ENCODE measurements at places on chromosomes 16 and 17.

DNA sequence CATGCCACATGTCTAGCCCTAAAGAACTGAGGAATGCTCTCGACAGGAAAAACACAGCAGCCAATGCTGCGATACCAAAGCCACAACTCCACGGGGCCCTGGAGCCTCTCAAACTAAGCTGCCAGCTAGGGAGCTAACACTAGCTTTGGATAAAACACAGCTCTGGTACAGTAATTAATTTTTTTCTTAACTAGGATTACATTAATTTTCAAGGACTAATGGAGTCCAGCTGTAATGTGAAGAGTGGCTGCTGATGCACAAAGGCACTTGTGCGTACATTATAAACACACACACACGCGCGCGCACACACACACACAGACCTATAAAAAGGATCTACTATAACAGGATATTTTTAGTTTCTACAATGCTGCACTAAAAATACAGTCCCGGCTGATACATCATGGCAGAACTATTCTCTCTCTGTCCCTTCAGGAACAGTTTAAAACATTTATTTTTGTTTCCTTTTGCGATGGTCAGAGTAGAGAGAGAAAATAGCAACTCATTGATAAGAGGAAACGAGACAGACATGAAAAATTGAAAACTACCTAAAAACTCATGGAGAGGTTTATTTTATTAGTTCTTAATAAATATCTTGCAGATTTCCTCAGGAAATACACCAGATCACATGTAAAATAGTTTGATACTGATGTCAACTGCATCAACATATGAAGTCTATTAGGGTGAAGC, 88.5 kb downstream of the SMG6 start:
- peak; percentile 40 for DNase-seq

DNA sequence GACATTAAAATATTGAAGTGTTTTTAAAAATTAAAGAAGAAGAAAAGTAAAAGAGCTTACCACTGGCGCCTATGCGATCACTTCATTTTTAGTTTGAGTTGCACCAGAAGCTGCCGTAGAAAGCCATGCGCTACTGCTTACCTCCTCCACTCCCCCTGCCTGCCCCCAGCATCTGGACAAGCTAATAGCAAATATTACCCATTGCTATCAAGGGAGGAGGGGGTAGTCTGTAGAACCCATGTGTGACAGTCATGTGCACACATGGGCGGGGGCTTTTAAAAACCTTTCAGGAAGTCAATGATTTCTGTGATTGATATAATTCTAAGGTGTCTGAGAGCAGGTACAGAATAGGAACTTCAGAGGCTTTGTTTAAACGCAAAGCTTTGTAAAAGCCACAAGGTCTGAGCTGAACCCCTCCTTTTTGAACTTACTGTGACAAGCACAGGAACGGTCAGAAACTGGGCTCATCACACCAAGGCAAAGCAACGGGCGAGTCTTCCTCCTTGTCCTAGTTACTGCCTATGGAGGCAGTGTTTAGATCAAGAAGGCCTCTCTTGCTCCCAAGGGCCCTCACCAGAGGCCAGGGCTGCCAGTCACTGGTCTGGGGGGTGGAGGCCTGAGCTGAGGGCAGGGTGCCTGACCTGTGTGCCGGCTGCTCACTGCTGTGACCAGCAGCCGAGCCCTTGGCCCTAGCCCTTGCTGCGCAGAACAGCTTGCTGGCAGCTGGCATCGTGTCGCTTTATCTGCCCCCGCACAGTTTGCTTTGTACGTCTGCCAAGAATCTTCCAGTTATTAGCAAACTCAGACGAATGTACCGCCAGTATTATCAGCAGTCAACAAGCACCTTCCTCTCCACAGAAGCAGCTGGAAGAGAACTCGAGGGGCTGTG, 15.0 kb downstream of the GINS2 start:
- DNase-seq, result peak; percentile 95

DNA sequence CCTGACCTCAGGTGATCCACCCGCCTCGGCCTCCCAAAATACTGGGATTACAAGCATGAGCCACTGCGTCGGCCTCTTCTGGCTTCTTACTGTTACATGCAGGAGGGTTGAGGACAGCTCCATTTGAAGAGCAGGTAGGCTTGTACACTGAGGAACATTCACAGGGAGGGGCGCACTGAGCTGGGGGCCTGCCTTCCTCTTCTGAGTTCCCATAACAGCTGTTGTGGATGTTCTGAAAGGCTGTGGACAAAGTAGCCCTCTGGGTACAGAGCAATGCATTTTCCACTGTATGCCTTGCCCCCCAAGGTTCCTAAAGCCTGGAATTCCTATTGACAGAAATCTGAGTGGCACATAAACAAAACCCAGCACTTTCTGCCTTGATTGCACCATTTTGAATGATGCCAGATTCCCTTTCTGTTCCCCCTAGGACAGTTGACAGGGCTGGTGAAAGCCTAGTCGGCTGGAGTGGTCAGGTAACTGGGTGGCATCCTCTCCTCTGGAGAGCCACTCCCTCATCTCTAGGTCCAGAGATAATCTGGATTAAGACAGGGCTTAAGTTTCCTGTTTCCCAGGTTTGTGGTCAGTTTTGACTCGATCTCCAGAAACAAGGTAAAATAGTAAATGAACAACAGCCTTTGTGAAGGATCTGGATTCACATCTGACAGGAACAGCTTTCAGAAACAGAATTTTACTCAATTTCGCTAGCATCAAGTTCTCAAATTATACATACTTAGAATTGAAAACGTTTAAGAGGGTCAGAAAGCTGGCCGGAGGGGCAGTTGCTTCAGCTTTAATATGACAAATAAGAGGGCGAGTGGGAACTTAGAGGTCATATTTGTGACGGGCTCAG, 1.3 kb upstream of the CDK5R1 start:
- DNase-seq, result no peak

DNA sequence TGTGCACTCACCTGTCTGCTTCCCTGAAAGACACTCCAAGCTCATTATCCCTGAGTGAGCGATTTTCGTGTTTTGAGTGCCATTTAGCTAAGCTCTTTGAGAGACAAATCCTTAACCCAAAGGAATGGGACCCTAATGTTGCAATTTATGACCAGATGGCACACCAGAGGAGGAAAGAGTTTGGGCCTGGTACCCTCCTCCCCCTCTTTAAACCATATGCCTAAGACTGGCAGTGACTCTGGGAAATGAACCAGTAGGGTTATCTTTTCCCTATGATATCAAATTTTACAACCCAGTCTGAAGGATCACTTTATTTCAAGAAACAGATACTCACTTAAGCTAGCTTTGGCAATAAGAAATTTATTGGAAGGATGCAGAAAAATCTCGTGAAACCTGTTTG, 550.4 kb downstream of the TOX3 start:
- no peak for DNase-seq

GRCh38 chr17:50517504-50518383, 9.5 kb downstream of the MYCBPAP start:
- no peak for DNase-seq

DNA sequence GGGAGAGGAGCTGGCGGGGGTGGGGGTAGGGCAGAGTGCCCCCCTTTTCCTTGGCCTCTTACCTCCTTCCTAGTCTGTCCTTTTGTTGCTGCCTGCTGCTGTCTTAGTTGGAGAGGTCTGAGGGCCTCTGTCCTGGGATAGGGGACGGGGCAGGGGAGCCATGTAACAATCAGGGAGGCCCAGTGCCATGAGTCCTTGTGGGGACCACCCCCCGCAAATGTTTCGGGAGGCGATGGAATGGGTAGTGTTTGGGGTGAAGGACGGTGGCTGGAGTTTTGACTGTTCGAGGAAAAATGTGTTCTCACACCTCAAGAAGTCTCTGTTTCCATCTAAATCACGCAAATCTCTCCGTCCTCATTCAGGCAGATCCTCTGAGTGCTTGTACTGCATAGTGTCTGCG, 99.0 kb downstream of the OR1D5 start:
- no peak for DNase-seq

GRCh38 chr17:8994319-8994718, 27.0 kb upstream of the NTN1 start:
- DNase-seq, result peak; percentile 19

DNA sequence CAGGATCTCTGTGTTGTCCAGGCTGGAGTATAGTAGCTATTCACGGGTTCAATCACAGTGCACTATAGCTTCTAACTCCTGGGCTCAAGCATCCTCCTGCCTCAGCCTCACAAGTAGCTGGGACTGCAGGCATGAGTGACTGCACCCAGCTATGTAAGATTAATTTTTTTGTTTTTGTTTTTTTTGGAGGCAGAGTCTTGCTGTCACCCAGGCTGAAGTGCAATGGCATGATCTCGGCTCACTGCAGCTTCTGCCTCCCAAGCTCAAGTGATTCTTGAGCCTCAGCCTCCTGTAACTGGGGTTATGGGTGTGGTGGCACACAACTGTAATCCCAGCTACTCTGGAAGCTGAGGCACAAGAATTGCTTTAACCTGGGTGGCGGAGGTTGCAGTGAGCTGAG, 15.8 kb downstream of the PPM1D start:
- DNase-seq, result no peak

DNA sequence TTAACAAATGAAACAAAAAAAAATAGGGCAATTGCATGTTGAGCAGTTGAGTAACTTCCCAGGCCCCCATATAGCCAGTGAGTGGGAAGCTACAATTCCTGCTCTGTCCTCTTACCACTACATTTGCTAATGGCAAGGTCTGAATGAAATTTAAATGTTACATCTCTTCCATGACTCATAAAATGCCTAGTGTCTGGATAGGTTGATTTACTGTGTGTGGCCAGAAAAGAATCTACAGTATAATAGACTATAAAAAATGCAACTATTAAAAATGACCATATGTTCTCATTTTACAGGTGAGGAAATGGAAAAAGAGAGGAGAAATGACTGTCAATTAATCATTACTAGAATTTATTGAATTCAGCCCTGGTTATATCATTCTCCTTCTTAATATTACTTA, 1199.3 kb downstream of the CDH11 start:
- no peak for DNase-seq

DNA sequence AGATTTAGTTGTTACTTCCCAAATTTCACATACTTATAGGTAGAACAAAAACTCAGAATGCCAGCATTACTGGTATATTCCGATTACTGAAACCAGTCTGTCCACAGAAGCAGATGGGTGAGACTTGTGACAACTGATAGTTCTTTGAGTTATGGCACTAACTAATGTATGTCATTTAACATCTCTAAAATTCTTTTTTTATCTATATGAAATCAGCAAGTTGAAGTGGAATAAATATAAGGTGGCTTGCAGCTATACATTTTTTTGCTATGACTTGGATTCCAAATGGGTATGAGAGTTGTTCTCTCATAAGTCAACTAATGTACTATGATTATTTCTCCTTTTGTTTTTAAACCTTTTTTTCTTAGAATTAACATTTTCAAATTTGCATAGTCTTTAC, 69.1 kb downstream of the VMP1 start:
- DNase-seq, result no peak

DNA sequence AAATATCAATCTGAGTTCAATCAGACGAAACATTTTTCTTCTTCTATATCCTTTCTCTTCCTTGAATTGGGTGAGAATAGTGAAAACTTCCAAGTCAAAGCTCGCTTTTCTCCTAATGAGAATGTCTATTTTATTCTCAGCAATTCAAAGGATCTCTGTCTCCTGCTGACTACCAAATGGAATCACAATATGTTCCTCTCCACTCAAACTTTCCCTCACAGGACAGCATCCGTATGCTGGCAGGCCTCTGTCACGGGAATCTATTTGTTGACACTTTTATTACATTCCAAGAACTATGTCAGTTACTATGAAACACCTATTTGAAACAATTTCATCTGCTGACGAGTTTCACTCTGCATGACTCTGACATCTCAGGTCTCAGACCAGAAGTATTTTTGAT, 1196.6 kb downstream of the CDH11 start:
- DNase-seq, result no peak

GRCh38 chr17:10337976-10338375, 34.8 kb downstream of the MYH13 start:
- no peak for DNase-seq

DNA sequence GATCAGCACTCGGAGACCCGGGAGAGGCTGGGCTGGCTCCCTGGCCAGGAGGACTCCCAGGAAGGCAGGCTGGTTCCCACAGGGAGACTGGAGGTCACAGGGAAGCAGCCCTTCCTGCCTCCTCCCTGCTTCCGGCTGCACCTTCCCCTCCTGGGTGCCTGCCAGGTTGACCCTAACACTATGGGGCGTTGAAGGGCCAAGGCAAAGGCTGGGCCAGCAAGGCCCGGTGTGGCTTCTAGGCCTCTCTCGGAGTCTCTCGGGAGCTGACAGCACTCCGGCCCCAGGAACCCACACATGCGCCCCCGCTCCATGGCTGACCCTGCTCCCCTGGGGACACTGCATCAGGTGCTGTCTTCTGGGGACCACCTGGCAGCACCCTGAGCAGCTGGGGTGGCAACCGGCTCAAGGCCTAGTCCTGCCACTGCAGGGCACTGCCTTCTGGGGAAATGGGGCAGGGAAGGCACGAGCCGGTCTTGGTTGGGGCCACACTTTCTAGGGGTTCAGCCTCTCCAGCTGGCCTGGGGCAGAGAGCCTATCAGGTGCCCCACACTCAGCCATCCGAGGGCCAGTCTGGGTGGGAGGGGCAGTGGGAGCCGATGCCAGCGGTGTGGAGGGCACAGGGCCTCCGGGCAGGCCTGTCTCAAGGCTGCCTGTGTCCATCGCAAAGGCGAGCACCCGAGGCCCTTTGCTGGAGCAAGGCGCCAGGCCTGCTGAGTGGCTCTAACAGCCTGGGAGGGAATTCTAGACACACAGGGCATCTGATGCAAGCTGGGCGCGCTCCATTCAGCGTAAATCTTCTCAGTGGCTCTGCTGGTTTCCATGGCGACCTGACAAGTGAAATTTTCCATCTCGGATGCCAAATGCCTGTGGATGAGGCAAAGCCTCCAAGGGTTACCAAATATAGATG, 5.6 kb upstream of the MTSS2 start:
- DNase-seq, result peak; percentile 44

DNA sequence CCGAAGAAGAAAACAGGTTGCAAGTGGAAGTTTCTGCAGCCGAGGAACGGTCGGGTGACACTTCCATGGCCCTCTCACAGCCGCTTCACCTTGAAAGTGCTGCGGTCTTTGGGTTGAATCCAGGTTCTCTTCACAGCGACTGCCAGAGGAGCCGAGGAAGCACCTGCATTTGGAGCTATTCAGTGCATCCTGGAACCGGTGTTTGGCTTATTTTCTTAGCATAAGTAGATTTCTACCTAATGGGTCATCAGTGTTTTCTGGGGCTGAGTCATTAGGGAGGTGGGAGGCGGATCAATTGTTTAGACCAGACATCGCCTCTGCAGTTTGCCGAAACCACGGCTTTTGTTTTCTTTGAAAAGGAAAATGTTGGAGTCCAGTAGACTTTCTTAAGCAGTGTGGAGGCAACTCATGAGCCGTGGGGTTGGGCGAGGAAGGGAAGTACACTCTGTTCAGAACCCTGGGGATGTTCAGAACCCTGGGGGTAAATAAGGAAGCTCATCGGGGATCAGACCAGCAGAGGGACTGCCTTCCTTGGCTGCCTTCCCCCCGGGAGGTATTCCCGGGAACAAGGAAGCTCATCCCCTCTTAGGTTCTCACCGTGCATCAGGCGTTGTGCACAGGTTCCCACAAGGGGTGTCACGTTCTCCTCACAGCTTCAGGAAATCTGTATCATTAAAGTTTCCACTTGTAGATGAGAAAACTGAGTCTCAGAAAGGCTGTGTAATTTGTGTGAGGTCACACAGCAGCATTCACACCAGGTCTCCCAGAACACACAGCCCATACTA, 361.5 kb downstream of the SNX29 start:
- no peak for DNase-seq

All from SHP77 treated with DMSO at 0.1 percent for 48 hours (cell line).